Small intestine (tissue), 16 donors: ENCODE measurements at places on chromosomes 13 and 19. TPM values are rescaled to one million over a fixed set of nuclear protein-coding genes. Genes with fewer than 3 reads are reported as not detected.

GRCh38 chr19:4967738-4968461 lies 1.0 kb upstream of the KDM4B start:
- peak overlapping the region; percentile 65 for H3K27ac ChIP-seq
- DNase-seq: no peak
- H3K36me3 ChIP-seq: peaks cover 8% of the 10 kb centered on the region
- H3K27me3 ChIP-seq: no peaks in the 10 kb centered on the region
- no peak overlapping the region for H3K4me3 ChIP-seq
- H3K4me1 ChIP-seq: no peaks in the 10 kb centered on the region

- H3K27ac ChIP-seq: no peak overlapping the region
- H3K27me3 ChIP-seq: no peaks in the 10 kb centered on the region
- no peak overlapping the region for H3K4me3 ChIP-seq
- no peaks in the 10 kb centered on the region for H3K4me1 ChIP-seq
- no peaks in the 10 kb centered on the region for H3K36me3 ChIP-seq
Observed at GRCh38 chr19:15166700-15167099, 34.1 kb downstream of the NOTCH3 start.

DNA sequence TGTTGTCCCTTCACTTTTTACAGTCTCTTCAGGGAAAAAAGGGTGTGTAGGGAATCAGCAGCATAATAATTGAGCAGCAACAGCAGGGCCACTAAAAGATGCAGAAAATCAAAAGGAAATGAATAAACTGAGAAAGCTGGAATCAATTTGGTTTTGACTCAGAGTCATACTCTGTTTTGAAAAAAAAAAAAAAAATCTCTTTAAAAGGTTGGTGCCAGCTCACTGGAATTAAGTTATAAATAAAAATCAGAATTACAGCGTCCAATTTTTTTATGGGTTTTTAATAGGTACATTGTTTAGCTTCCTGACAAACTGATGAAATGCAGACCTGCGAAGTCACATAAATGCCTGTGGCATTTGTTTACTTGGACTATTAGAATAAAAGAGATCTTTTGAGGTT lies 231.9 kb downstream of the COG6 start:
- no peaks in the 10 kb centered on the region for H3K36me3 ChIP-seq
- H3K27me3 ChIP-seq: no peaks in the 10 kb centered on the region
- H3K4me1 ChIP-seq: no peaks in the 10 kb centered on the region
- H3K4me3 ChIP-seq: no peak overlapping the region
- no peak overlapping the region for H3K27ac ChIP-seq
- no peak for DNase-seq

RAP2A gene
- polyA plus RNA-seq: 20.9 TPM

TSHZ3 gene
- polyA plus RNA-seq: 0.22 TPM

GRCh38 chr19:53086949-53087348 lies 16.3 kb downstream of the ZNF160 start:
- H3K27ac ChIP-seq: no peak overlapping the region
- H3K36me3 ChIP-seq: peaks cover 43% of the 10 kb centered on the region
- no peak overlapping the region for H3K4me3 ChIP-seq

GRCh38 chr19:15404097-15404779 lies 14.6 kb downstream of the AKAP8L start:
- H3K4me1 ChIP-seq: peaks cover 3% of the 10 kb centered on the region
- DNase-seq: peak; percentile 4
- H3K27me3 ChIP-seq: no peaks in the 10 kb centered on the region
- H3K36me3 ChIP-seq: peaks cover 9% of the 10 kb centered on the region
- no peak overlapping the region for H3K27ac ChIP-seq

UHRF1 gene
- polyA plus RNA-seq: 18.5 TPM

- no peaks in the 10 kb centered on the region for H3K27me3 ChIP-seq
- H3K4me3 ChIP-seq: no peak overlapping the region
- H3K4me1 ChIP-seq: no peaks in the 10 kb centered on the region
- no peak overlapping the region for H3K27ac ChIP-seq
- DNase-seq: peak; percentile 21
Observed at GRCh38 chr13:50208826-50209335, 193.6 kb downstream of the KCNRG start.

DNA sequence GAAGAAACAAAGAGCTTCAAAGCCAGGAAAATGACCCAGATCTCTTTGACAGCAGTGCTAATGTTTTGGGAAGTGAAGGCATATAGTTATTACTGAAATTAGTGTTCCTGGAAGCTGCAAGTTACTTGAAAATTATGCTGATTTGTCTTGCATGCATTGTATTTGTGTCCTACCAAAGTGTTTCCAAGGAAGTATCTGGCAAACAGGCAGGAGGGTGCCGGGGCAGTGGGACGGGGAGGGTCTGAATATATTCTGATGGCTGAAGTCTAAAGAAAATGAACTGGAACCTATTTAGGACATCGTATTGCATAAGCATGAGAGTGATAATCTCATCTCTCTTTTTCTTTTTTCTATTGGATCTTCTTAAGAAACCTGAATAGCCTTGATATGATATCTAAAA lies 9.0 kb downstream of the RNASEH2B start:
- H3K27ac ChIP-seq: no peak overlapping the region
- no peak overlapping the region for H3K4me3 ChIP-seq
- no peaks in the 10 kb centered on the region for H3K27me3 ChIP-seq
- H3K4me1 ChIP-seq: no peaks in the 10 kb centered on the region

- H3K27ac ChIP-seq: no peak overlapping the region
- H3K36me3 ChIP-seq: no peaks in the 10 kb centered on the region
- DNase-seq: no peak
- H3K4me3 ChIP-seq: no peak overlapping the region
- no peaks in the 10 kb centered on the region for H3K27me3 ChIP-seq
- H3K4me1 ChIP-seq: no peaks in the 10 kb centered on the region
Observed at GRCh38 chr19:40641281-40641680, 40.1 kb downstream of the LTBP4 start.

UBE2L5 gene
- polyA plus RNA-seq: not detected

ZNF8 gene
- polyA plus RNA-seq: 0.54 TPM

DNA sequence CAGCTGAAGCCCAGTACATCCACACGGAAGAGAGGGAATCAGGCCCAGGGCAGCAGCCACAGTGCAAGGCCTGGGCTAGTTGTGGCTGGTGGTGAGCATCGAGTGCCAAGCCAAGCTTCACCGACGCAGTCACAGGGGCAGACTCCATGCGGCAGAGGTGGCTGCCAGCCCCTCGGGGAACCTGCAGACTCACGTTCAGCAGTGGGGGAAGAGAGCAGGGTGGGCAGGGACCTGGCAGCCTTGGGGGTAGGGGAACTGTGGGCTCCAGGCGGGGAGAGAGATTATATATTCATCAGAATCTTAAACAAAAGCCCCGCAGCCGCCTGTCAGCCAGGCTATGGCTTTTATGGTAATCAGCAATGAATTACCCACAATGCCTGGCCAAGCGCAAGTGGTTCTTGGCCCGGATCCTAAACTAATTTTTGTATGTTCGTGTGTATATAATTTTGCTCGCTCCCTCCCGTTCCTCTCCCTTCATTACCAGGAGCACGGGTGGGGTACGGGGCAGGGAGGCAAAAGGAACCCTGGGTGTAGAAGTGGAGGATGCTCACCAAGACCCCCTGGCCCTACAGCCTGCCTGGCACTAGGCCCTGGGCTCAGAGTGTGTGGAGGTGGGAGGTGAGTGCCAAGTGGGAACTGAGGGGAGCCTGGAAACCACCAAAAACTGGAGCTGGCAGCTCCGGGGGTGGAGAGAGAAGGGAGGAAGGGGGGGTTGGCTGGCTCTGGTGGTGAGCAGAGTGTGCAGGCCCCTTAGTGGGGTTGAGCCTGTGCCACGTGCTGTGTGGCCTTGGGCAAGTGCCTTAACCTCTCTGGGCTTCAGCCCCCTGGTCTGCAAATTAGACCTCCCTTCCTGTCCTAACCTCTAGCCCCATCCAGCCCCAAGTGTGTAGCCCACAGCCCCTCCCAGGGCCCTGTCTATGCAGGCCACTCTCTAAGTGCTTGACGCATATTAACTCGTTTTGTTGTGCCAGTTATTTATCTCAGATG lies 31.9 kb downstream of the PTPRS start:
- H3K27me3 ChIP-seq: no peaks in the 10 kb centered on the region
- no peak for DNase-seq
- H3K27ac ChIP-seq: peak overlapping the region; percentile 83

GRCh38 chr13:32245555-32245954 lies 69.6 kb downstream of the ZAR1L start:
- H3K4me3 ChIP-seq: no peak overlapping the region
- H3K27me3 ChIP-seq: no peaks in the 10 kb centered on the region
- H3K36me3 ChIP-seq: no peaks in the 10 kb centered on the region
- H3K27ac ChIP-seq: no peak overlapping the region

GRCh38 chr13:81762449-81762848 lies 1421.5 kb upstream of the SPRY2 start:
- no peak overlapping the region for H3K4me3 ChIP-seq
- no peaks in the 10 kb centered on the region for H3K36me3 ChIP-seq
- no peaks in the 10 kb centered on the region for H3K27me3 ChIP-seq
- no peaks in the 10 kb centered on the region for H3K4me1 ChIP-seq
- H3K27ac ChIP-seq: no peak overlapping the region

- no peak for DNase-seq
- H3K4me3 ChIP-seq: no peak overlapping the region
- no peaks in the 10 kb centered on the region for H3K4me1 ChIP-seq
- H3K36me3 ChIP-seq: no peaks in the 10 kb centered on the region
Observed at GRCh38 chr13:78680576-78681350, 21.8 kb upstream of the OBI1 start.

- H3K36me3 ChIP-seq: peaks cover 10% of the 10 kb centered on the region
- no peaks in the 10 kb centered on the region for H3K27me3 ChIP-seq
- peaks cover 5% of the 10 kb centered on the region for H3K4me1 ChIP-seq
Observed at GRCh38 chr19:5623397-5624017, 624 bp downstream of the SAFB start.

ATCAY gene
- polyA plus RNA-seq: 0.34 TPM

CCDC122 gene
- 2.8 TPM for polyA plus RNA-seq

DNA sequence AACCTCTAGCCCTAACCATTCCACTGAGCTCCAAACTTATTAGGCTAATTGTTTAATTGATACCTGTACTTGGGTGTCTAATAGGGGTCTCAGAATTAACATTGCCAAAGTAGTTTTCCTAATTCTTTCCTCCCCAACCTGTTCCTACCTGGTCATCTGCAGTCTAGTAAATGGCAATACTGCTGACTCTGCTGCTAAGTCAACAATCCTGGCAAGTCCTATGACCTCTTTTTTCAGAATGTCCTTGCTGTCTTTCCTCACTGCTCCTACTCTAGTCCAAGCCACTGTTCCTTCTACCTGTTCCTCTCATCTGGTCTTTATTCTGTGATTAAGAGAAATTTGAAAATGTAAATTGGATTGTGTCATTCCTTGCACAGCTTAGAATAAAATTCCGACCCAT lies 143.9 kb downstream of the MTUS2 start:
- no peaks in the 10 kb centered on the region for H3K27me3 ChIP-seq
- no peaks in the 10 kb centered on the region for H3K36me3 ChIP-seq
- no peak overlapping the region for H3K27ac ChIP-seq
- no peaks in the 10 kb centered on the region for H3K4me1 ChIP-seq
- H3K4me3 ChIP-seq: no peak overlapping the region
